ENCODE measurements at places on chromosomes 5 and 9.

GRCh38 chr5:151895660-151896030 is 29.0 kb downstream of the GLRA1 start:
- DNase-seq, result no peak

GRCh38 chr5:172553903-172554302 is 87.2 kb upstream of the NEURL1B start:
- no peak for DNase-seq

- DNase-seq, result peak; percentile 42
These were observed 8.8 kb downstream of the RXRA start for GRCh38 chr9:134335061-134335460.

DNA sequence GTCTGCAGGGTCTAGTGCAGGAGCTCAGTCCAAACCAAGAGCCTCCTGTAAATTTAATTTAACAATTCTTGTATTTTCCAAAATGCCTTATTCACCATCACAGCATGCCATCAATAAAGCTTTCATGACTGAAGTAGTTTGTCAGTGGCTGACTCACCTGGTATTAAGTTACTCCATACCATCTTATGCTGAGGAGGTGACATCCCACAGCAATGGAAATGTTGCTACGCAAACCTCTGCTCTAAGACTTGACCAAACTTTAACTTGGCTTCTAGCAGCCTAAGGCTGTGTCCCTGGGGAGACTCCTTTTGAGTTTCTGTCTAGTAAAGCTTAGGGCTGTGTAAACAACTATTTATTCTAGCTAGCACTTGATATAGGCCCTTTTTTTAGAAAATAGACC is 1231.3 kb upstream of the CDH18 start:
- peak; percentile 28 for DNase-seq

DNA sequence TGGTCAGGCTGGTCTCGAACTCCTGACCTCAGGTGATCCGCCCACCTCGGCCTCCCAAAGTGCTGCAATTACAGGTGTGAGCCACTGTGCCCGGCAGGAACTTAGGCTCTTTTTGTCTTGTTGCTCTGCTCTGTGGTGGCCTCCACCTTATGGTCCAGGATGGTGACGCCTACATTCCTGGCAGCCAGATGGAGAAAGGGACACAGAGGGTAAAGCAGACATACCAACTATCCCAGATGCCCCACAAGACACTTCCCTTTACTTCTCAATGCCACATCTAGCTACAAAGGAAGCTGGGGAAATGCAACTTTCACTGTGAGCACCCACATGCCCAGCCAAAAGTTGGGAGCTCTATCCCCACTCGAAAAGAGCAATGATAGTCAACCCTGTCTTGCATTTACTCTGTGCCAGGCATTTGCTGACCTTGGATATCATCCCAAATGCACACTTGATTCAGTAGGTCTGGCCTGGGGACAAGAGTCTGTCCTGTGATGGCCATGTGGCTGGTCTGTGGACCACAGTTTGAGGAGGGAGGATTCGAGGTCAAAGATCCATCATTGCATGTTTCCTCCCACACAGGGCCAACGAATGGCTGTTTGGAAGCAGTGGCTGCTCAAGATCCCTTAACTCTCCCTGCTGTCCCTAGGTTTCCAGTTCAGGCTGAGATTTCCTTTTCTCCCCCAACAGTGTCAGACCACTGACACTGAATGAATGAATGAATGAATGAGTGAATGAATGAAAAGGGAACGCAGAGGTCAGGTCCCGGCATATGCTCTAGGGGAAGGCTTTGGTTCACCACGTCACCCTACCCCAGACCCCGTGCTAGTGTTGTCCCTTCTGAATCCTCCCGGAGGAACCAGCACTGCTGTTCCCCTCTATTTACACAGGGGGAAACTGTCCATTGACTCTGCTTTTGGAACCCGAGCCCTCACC is 1.4 kb upstream of the ERGIC1 start:
- DNase-seq, result no peak

Measured in fibroblast of skin of back (primary cell).